ENCODE measurements at places on chromosomes 7 and 10.

- DNase-seq = no peak
Observed at GRCh38 chr10:9811601-9812000, 1206.1 kb upstream of the CELF2 start.

- DNase-seq = no peak
Observed at GRCh38 chr10:85148693-85149640, 820.6 kb downstream of the CCSER2 start.

DNA sequence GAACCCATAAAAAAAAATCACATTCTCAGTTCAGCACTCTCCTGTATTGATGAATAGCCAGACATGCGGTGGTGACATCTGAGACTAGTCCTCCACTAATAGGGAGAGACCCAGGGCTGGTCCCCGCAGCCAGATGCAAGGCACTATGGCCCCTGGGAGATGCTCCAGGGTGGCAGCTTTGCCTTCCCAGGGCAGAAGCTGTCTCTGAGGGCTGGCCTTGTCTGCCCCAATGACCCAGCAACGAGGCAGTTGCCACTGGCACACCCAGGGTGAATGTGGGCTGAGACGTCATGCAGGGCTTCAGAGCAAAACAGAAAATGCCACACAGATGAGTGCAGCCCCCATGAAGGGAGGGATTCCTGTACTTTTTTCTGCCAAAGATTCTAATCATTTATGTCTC lies 50.1 kb upstream of the GDF10 start:
- no peak for DNase-seq

DNA sequence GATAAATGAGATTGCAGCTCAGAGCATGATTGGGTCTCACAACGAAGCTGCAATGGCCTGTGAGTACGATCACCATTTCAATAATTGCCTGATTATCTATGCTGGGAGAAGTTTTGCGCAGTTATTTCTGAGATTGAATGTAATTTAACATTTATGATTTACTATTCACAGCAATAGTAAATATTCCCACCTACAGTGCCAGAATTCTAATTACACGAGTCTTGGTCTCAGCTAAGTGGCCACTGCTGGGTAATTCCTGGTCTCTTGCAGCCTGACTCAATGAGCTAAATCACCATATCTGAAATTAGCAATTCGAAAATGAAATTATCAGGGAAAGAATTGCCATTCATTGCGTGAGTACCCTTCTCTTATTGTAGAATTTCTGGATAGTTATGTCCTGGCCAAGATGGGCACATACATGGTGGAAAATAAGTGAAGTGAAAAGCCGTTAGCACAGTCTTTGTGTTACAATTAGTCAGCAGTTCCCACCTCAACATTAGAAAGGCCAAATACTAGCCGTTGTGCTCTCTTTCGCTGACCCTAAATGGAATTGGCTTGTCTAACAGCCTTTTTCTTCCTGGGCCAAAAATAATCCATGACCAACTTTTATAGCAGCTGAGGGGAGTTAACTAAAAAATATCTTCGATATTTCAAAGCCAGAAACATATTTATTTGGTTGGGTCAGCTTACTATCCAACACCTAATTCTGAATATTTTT lies 681.0 kb upstream of the C7orf33 start:
- DNase-seq = no peak

GRCh38 chr7:101659706-101660105 lies 30.6 kb upstream of the MYL10 start:
- no peak for DNase-seq

DNA sequence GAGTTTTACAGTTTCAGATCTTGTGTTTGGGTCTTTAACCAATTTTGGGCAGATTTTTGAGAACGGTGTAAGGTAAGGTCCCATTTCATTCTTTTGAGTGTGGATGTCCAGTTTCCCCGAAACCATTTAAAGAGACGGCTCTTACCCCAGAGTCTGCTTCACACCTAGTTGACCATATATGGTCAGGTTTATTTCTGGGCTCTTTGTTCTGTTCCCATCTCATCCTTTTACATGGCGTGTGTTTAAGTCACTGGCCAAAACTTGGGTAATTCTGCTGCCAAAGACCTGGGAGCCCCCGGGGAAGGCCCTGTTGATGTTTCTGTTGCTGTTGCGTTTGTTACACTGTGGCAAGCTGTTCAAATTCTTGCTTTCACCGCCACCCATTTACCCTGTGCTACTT lies 120.1 kb downstream of the PTPRN2 start:
- DNase-seq = no peak

GRCh38 chr10:103884681-103885139 lies 29.3 kb upstream of the SH3PXD2A start:
- DNase-seq = no peak

Measured in activated CD8-positive, alpha-beta memory T cell treated with anti-CD3 and anti-CD28 coated beads for 48 hours (primary cell).